ENCODE measurements at places on chromosomes 16 and 17. TPM values are rescaled to one million over a fixed set of nuclear protein-coding genes. Genes with fewer than 3 reads are reported as not detected.

DNA sequence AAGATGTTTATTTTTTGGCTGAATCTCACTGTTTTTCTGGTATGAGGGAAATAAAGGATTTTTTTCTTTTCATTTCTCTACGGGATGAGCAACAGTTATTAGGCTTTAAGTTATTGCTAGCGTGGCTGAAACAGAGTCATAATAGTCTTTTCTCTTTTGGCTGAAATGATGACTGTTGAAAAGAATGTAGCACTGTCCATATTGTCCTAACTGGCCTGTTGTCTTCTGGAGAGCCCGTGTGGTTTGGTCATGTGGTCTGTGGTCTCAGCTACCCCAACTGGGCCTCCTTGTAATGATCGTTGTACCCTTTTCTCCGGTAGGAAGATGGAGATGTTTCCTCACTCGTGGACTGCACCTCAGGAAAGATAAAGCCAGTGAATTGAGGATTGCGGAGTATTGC lies 36.6 kb downstream of the EPN2 start:
- H3K36me3 ChIP-seq, result peaks cover 15% of the 10 kb centered on the region
- peaks cover 18% of the 10 kb centered on the region for H3K4me1 ChIP-seq
- H3K27me3 ChIP-seq, result no peaks in the 10 kb centered on the region
- H3K27ac ChIP-seq, result peak overlapping the region; percentile 84
- no peak for DNase-seq

GRCh38 chr17:82776454-82776853 lies 24.6 kb downstream of the TBCD start:
- H3K27ac ChIP-seq, result no peak overlapping the region
- DNase-seq, result no peak
- peaks cover 21% of the 10 kb centered on the region for H3K36me3 ChIP-seq
- H3K4me3 ChIP-seq, result no peak overlapping the region
- no peaks in the 10 kb centered on the region for H3K4me1 ChIP-seq

DNA sequence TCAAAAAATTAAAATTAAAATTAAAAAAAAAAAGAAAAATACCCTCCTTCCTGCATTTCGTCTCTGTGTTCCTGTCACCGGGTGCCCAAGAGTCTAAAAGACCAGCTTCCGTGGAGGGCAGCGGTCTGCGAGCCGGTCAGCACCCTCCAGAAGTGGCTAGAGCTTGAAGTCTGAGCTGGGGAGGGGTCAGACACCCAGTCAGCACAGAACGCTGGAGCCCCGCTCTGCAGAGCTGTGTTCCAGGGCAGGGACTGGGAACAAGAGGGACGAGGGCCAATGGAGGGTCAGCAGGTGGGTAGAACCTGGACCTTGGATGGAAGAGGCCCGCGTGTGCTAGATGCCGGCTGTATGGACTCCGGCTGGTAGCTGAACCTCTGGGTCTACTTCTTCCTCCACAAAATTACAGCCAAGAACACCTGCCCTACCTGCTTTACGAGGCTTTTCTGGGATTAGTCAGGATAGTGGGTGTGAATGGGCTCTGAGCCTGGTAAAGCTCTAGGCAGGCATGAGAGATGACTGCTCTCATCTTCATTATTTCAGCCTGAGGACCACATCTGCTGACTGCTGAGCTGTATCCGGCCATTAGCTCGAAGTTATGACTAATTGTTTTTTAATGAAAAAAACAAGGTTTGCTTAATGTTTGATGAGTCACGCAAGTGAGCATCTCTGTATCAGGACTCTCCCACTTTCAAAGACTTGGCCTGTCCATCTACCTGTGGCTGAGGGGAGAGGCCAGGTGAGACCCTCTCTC lies 5.9 kb downstream of the TRPV1 start:
- DNase-seq, result no peak
- no peak overlapping the region for H3K27ac ChIP-seq
- H3K36me3 ChIP-seq, result peaks cover 10% of the 10 kb centered on the region
- H3K4me1 ChIP-seq, result no peaks in the 10 kb centered on the region
- H3K4me3 ChIP-seq, result no peak overlapping the region

DNA sequence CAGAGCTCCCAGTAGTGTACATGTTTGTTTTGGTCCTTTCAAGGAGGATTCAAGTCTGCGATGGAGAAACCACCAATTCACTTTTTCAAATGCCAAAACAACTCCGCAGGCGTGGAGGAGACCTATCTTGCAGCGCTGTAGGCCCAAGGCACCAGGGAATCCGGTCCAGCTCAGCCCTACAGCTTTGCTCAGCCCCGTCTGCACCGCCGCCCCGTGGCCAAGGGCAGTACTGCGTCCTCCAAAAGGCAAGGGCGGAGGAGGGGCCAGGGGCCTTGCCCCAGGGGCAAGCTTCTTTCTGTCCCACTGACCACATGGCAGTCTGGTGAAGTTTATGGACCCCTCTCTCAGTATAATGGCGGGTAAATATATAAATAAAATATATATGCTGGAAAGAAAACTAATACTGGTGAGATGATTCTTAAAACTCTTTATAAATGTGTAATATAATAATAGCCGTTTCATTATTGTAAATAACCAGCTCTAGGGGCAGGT lies 709 bp upstream of the CD300LG start:
- H3K36me3 ChIP-seq, result no peaks in the 10 kb centered on the region
- peaks cover 6% of the 10 kb centered on the region for H3K27me3 ChIP-seq
- peak; percentile 95 for DNase-seq
- H3K4me1 ChIP-seq, result peaks cover 15% of the 10 kb centered on the region
- H3K4me3 ChIP-seq, result no peak overlapping the region
- no peak overlapping the region for H3K27ac ChIP-seq

- no peak overlapping the region for H3K4me3 ChIP-seq
- H3K27ac ChIP-seq, result no peak overlapping the region
- no peaks in the 10 kb centered on the region for H3K36me3 ChIP-seq
- DNase-seq, result peak; percentile 13
- H3K27me3 ChIP-seq, result peaks cover 15% of the 10 kb centered on the region
These were observed 60.8 kb upstream of the MED9 start for GRCh38 chr17:17416007-17416399.

GRCh38 chr16:56246051-56246817 lies 54.9 kb downstream of the GNAO1 start:
- H3K36me3 ChIP-seq, result peaks cover 5% of the 10 kb centered on the region
- H3K4me3 ChIP-seq, result no peak overlapping the region
- no peaks in the 10 kb centered on the region for H3K27me3 ChIP-seq
- H3K4me1 ChIP-seq, result peaks cover 11% of the 10 kb centered on the region

DNA sequence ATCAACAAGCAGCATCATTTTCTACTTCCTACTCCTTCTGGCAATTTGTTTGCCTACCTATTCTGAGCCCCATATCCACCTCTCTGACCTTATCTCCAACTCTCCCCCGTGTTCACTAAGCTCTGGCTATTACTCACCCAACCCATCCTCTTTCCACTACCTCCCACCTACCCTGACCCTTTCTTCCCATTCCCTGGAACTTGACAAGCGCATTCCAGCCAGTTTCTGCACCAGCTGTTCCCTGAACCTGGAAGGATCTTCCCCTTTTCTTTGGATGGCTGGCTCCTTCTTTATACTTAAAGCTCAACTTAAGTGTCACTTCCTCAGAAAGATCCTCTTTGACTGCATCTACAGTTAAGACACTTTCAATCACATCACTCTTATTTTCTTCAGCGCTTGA lies 2.2 kb downstream of the DCUN1D3 start:
- H3K4me3 ChIP-seq, result peak overlapping the region; percentile 32
- peaks cover 4% of the 10 kb centered on the region for H3K36me3 ChIP-seq
- DNase-seq, result no peak

Gene GNG13
- not detected for total RNA-seq

Gene CD79B
- 0.86 TPM for total RNA-seq

Gene IKZF3
- not detected for total RNA-seq

Gene LASP1
- total RNA-seq, result 94.3 TPM

Gene CORO6
- total RNA-seq, result 3.1 TPM

Gene CD300E
- total RNA-seq, result not detected
